ENCODE measurements at places on chromosomes 1 and 21.

- peak; percentile 31 for DNase-seq
These were observed 157.4 kb downstream of the SIPA1L2 start for GRCh38 chr1:232472485-232473041.

DNA sequence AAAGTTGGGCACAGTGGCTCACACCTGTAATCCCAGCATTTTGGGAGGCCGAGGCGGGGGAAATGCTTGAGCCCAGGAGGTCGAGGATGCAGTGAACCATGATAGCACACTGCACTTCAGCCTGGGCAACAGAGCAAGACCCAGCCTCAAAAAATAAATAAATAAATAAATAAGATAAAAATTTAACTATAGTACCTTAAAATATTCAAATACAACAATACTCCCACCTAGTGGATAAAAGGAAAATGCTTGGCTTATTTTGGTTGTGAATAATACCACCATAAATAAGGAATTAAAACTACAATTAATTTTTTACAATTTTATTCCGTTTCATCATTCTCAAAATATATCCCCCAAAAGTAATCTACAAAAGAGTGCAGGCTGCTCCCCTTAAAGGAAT is 8.1 kb downstream of the PSMG1 start:
- DNase-seq = no peak

GRCh38 chr1:38005195-38006007 is at the start of gene FHL3:
TSS of gene FHL3 (minus strand) at chr1:38005514. CDS start at chr1:37999412, 6,102 bp downstream.
- peak; percentile 67 for DNase-seq

GRCh38 chr1:198141668-198142351 is 15.0 kb upstream of the NEK7 start:
- no peak for DNase-seq

DNA sequence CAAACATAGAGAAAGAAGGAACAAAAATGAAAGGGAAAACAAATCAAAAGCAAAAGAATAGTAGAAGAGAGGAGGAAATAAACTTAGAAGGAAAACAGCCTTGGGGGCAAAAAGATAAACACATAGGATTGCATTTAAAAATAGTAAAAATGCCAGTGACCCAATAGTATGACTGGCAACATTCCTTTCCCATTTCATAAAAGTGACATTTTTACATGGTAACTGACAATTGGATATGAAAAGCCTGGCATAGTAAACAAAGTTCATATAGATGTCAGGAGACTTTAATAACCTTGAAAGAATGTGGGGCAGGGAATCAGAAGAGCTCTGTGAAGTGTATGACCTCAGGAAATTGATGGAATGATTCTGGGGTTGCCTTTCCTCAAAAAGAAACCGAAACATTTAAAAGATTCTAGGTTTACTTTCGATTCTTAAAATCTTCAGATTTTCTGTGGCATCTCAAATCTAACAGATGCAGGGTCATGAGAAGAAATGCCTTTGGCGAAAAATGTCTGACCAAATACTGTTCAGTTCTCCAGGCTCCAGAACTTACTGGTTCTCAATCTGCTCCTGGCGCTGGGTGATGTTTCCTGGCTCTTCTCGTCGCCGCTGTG is 33.7 kb downstream of the SPTA1 start:
- DNase-seq = no peak

GRCh38 chr1:7408771-7409150 is 362.3 kb upstream of the VAMP3 start:
- no peak for DNase-seq

- no peak for DNase-seq
These were observed 19.7 kb downstream of the BSND start for GRCh38 chr1:55018395-55018794.

GRCh38 chr1:168947041-168947440 is 159.4 kb upstream of the ATP1B1 start:
- no peak for DNase-seq

DNA sequence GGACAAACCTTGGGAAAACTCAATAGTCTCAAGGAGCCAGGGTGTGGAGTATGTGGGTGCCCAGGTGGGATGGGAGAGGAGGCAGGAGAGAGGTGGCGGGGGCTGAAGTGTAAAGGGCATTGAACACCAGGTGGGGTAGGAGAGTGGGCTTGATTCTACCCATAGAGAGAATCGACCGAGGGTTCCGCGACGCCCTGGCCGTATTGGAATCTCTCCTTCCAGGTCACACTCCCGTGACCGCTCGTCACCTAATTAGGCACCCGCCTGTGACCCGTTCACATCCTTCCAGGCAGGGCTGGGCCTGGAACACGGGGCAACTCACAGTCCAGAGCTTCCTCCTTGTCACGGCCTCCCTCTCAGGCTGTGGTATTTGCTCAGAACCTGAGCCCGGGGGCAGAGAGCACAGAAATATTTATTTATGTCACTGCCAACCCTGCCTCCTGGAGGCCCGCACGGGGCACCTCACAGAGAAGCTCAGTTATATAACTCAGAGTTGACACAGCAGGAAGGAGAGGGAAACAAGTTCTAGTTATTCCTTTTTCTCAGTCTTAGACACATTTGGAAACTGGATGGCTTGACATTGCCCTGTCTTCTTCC is 12.0 kb downstream of the NCMAP start:
- no peak for DNase-seq

- no peak for DNase-seq
These were observed 98.6 kb downstream of the RNF220 start for GRCh38 chr1:44503625-44504024.

DNA sequence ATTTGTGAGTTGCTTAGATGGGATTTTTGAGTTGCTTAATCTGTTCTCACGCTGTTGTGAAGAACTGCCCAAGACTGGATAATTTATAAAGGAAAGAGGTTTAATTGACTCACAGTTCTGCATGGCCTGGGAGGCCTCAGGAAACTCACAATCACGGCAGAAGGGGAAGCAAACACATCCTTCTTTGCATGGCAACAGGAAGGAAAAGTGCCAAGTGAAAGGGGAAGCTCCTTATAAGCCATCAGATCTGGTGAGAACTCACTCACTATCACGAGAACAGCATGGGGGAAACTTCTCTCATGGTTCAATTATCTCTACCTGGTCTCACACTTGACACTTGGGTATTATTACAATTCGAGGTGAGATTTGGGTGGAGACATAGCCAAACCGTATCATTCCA is 10.3 kb downstream of the CLIC6 start:
- no peak for DNase-seq

GRCh38 chr1:48414264-48414663 is 57.7 kb downstream of the SPATA6 start:
- no peak for DNase-seq

GRCh38 chr1:66542811-66543767 is 9.1 kb downstream of the SGIP1 start:
- DNase-seq = no peak

GRCh38 chr1:39509360-39510009 is 18.0 kb downstream of the BMP8A start:
- DNase-seq = no peak

- DNase-seq = no peak
These were observed 5.6 kb downstream of the MX2 start for GRCh38 chr21:41367301-41367944.

DNA sequence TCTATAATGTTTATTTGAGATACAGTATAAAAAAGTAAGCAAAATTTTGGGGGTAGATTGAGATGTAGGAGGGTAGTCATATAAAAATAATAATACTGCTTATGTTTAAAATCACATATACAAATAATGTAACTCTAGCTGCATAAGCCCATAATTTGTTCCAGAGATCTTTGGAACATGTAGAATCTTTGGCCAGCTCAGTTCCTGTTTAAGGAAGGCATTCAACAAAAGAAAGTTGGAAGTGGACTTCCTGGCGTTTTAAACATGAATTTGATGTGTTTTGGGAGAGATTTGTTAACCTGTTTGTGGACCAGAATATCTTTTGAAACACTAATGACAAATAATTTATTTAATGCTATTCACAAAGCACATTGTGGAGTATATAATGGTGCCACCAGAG is 27.7 kb downstream of the GIPC2 start:
- DNase-seq = no peak

GRCh38 chr1:163877016-163877415 is 555.3 kb downstream of the NUF2 start:
- DNase-seq = no peak

DNA sequence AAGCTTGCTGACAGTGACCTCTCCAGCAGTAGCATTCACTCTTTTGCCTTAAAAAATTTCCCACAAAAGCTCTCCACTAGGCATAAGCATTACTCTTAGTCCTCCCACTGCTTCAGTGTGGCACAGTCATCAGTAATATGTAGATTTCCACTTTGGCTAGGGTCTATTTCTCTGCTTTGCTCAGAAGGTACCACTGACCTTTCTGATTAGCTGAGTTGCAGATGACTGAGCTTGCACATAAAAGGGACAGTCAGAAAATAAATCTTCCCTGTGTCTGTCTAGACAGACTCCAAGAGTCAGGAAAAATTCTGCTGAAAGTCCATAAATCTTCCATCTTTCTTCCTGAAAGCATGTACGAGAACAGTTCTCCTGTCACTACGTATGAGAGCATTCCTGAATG is 56.6 kb upstream of the APP start:
- no peak for DNase-seq

GRCh38 chr1:154481053-154481452 is 21.0 kb upstream of the TDRD10 start:
- DNase-seq = no peak

DNA sequence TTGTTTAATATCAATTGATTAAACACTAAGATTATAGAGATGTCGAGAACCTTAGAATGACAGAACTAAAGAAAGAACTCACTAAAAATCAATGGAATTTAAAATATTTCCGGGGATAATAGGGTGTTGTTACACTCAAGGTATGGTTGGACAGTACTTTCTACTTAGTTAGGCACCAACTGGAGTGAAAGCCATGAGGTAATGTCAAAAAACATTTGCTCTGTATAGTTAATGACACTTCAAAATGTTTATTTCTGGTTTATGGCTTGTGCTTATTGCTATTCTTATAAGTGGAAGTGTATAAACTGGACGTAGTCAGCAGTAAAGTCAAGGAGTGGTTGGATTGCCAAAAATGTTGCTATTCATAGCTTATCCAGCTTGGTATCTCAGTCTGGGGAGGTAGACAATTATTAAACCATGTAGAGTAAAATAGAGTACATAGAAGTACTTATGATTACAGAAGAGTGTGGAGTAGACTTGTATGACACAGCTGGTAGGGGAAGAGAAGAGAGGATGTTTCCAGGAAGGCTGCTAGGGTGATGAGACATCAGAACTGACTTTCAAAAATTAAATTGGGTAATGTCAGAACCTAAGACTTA is 56.5 kb upstream of the BMP8A start:
- no peak for DNase-seq

- no peak for DNase-seq
These were observed 56.5 kb downstream of the TRIM33 start for GRCh38 chr1:114454539-114454938.

DNA sequence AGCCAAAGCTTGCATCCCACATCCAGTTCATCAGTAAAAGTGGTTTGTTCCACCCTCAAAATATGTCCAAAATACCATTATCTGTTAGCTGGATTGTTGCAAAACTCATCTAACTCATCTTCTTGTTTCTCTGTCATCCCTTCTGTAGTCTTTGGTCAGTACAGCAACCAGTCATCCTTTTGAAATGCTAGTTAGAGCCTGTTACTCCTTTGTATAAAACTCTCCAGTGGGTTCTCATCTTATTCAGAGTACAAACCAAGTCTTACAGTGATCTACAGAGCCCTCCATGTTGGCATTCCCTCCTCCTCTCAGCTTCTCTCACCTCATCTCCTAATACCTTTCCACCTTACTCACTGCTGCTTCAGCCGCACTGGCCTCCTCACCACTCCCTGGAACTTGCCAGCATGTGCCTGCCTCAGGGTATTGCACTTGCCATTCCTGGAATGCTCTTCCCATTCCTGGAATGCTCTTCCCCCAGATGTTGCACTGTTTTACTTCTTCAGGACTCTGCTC is 70.6 kb downstream of the LAMC1 start:
- no peak for DNase-seq

GRCh38 chr1:74995821-74996220 is 138.4 kb upstream of the LHX8 start:
- no peak for DNase-seq

- no peak for DNase-seq
These were observed 714.9 kb downstream of the MATN1 start for GRCh38 chr1:30008372-30008997.

DNA sequence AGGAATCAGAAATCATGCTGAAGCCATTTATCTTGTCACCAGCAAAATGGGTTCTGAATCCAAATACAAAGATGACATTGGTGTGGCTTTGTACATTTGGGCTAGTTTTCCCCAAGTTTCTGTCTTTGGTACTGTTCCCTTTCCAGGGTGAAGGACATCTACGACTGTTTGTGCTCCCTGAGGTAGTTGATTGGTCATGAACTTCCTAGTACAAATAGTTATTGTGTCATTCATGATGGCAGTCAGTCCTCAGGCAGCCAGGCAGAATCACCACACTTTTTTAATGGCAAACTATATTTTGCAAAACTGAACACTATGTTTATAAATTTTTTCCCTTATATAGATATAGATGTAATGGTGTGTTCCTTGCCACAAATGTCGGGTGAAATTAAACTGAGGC is 46.0 kb downstream of the CEP350 start:
- DNase-seq = no peak

- DNase-seq = peak; percentile 8
These were observed 30.8 kb upstream of the PTPRF start for GRCh38 chr1:43499898-43500297.

- DNase-seq = no peak
These were observed 2.9 kb downstream of the DBT start for GRCh38 chr1:100246738-100247137.

GRCh38 chr21:32712641-32713040 is 15.2 kb downstream of the SYNJ1 start:
- no peak for DNase-seq

- no peak for DNase-seq
These were observed at the start of gene HSD11B1 for GRCh38 chr1:209704584-209704983. TSS of gene HSD11B1 (plus strand) at chr1:209704846. CDS start at chr1:209704943, 97 bp downstream.

DNA sequence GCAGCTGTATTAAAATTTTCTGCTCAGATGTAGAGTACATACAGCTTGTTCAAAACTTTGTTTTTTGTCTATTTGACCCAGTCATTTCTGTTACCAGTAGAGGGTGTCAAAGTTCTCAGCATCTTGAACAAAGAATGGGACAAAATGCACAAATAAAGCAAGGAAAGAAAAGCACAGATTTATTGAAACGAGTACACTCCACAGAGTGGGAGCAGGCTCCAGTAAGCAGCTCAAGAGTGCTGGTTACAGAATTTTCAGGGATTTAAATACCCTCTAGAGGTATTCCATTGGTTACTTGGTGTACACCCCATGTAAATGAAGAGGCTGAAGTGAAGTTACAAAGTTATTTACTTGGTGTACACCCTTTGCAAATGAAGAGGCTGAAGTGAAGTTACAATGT is 8.9 kb upstream of the PRMT6 start:
- DNase-seq = no peak

DNA sequence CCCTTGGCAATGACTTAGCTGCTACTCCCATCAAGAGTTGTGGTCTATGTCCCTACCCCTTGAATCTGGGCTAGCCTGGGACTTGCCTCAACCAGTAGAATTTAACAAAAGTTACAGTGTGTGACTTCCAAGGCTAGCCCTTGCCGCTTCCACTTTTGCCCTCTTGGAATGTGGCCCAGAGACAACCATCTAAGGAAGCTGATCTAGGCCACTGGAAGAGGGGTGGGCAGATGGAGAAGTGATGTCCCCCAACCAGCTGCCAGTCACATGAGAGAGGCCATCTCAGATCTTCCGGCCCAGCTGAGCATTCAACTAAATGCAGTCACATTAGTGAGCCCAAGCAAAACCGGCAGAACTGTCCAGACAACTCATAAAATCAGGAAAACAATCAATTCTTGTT is 115.1 kb downstream of the TOMM20 start:
- peak; percentile 28 for DNase-seq
